GM04504 (cell line): ENCODE measurements at places on chromosomes 3 and 15.
A peak's percentile ranks its signal among the peaks of the same experiment; 100 is the strongest.

- DNase-seq: no peak
These were observed 34.9 kb downstream of the SNAPC5 start for GRCh38 chr15:66462627-66463026.

DNA sequence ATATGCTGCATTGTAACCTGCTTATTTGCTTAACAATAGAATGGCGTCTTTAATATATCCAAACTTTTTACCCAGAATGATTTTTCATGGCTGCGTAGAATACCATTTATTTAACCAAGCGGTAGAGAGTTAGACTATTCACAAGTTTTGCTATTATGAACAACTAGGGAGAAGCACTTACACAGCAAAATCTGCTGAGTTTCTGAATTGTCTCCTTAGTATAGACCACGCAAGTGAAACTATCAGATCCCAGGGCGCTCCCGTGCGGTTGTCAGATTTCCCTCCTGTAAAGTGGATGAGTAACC, 12.6 kb upstream of the ADPGK start:
- no peak for DNase-seq

- no peak for DNase-seq
These were observed 69.1 kb downstream of the MB21D2 start for GRCh38 chr3:192848371-192849233.

- no peak for DNase-seq
These were observed 200.7 kb upstream of the TTC14 start for GRCh38 chr3:180401226-180401625.

GRCh38 chr3:29544701-29545363, 264.0 kb downstream of the RBMS3 start:
- no peak for DNase-seq

DNA sequence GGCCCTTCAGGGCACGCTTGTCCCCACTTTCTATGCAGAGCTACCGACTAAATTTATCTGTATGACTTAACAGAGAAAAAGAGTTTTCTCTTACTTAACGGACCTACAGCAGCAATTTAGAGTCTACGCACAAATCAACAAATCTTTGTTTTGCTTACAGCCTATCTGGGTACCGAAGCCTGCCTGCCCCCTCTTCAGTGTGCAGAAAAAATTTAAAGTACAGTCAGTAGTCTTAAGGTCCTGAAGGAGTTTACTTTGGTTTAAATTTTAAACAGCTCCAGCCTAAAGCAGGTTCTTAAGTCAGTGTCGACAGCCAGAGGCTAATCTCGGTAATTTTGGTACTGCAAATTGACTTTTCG, 570 bp downstream of the SACM1L start:
- DNase-seq: no peak

- DNase-seq: peak; percentile 17
These were observed 1076.9 kb upstream of the CFAP20DC start for GRCh38 chr3:60126511-60127304.

DNA sequence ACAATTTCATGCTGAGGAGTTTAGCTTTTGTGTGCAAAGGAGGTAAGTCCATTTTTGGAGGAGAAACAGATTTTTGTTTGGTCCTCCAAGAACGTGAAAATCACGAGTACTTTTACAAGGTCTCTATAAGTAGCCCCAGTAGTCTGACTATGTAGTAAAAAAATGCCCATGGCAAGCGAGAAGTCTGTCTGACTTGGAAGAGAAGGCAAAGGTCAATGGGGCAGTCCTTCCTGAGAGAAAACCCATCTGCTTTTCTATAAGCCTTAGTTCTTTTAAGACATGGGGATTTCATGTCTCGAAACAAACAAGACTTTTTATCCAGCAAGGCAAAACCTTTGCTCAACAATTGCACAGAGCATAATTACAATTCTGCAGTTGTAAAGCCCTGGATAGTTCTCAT, 183.2 kb downstream of the GAP43 start:
- DNase-seq: no peak

DNA sequence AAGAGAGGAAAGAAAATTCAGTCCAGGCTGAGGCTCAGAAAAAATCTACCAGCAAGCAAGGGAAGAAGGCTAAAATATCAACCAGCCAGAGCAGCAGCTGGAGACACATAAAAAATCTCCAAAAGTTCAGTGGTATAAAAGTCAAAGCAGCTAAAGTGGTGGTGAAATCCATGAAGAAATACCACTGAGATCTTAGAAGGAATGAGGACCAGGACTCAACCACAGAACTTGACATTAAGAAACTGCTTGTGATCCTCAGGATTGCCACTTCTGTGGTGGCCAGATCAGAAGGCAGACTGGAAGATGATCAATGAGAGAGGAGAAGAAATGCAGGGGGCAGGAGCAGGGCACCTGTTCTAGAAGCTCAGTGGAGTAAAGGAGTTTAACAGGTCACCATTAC, 22.5 kb downstream of the CNTN3 start:
- DNase-seq: no peak

GRCh38 chr15:85583923-85584390, 203.6 kb downstream of the AKAP13 start:
- peak; percentile 61 for DNase-seq

- no peak for DNase-seq
These were observed 2.2 kb downstream of the ATP13A3 start for GRCh38 chr3:194484614-194485013.

DNA sequence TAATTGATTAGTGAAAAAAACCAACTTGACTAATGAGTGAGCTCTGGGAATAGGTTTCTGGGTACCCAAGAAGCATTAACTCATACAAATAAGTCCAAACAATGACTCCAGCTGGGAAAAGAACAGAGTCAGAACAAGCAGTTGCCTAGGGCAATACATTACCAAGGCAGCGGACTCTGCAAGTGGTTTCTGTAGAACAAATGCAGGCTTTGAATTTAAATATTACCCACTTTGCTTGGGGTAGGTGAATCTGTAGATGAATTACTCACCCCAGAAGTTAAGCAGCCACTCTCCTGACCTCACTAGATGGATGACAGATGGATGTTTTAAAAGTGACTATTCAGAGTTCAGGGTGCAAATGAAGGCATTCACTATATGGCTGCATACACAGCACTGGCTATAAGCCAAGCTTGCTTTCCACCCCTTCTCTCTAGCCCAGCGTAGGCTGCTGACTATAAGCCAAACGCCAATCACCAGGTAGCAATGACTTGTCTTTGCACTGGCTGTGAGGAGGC, 73.1 kb upstream of the BHLHE40 start:
- DNase-seq: no peak
